ENCODE measurements at places on chromosomes 5 and 9.
A peak's percentile ranks its signal among the peaks of the same experiment; 100 is the strongest.

DNA sequence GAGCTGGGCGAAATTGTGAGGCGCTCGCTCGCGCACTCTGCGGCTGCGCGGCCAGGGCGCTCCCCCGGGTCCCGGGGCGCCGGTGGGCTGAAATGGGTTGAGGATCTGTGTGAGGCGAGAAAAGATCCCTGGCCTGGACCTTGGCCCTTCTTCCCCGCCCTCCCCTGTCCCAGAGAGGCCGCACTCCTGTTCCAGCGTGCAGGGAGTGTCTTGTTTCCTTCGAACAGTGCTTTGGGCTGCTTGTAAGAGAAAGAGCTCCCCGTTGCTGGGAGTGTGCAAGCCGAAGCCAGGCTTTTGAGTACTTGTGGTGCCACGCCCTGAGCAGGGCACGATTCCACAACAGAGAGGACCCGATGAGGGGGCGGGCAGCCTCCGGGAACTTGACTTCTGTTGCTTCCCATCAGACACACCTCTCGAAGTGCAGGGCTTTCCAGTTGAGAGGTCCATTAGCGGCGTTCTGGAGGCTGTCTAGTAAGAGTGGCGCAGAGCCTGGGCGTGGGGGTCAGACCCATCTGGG lies 535 bp downstream of the DOLPP1 start:
- no peaks in the 10 kb centered on the region for H3K27me3 ChIP-seq
- peak; percentile 82 for DNase-seq
- peak overlapping the region; percentile 100 for H3K4me3 ChIP-seq
- peaks cover 25% of the 10 kb centered on the region for H3K36me3 ChIP-seq

- H3K27ac ChIP-seq, result no peak overlapping the region
- H3K36me3 ChIP-seq, result peaks cover 9% of the 10 kb centered on the region
Measured at GRCh38 chr5:157132281-157132612, 10.4 kb downstream of the MED7 start.

- no peak overlapping the region for H3K27ac ChIP-seq
- no peaks in the 10 kb centered on the region for H3K27me3 ChIP-seq
- no peak for DNase-seq
- H3K36me3 ChIP-seq, result no peaks in the 10 kb centered on the region
- H3K4me3 ChIP-seq, result no peak overlapping the region
- peaks cover 10% of the 10 kb centered on the region for H3K4me1 ChIP-seq
Measured at GRCh38 chr5:157025093-157025698, 33.7 kb downstream of the HAVCR1 start.

DNA sequence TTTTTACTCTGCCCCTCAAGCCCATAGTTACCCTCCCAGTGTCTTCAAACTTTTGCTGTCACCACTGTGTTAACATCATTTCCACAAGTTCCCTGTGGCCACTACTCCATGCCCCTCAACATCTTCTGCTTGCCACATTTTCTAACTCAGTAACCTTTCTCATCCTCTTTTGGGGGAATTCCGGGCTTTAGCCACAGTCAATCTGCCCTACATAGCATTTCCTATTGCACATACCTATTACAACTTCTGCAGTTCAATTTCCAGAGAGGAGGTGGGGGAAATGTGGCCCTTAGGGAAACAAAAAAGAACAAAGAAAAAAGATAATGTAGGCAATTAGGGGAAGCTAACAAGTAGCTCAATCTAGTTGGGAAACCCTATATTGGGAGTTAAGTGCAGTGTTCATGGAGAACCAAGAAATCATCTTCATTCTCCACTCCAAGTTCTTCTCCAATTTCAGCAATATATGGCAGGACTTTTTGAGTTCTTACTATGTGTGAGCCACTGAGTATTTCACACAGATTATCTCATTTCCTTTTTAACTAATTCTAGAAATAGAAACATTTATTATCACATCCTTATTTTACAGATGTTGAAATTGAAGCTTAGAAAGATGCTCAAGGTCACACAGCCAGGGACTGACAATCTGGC lies 40.2 kb upstream of the LPAR1 start:
- DNase-seq, result no peak
- H3K4me3 ChIP-seq, result no peak overlapping the region
- H3K36me3 ChIP-seq, result no peaks in the 10 kb centered on the region

GRCh38 chr5:59218424-59219045 lies 635.7 kb downstream of the RAB3C start:
- H3K27ac ChIP-seq, result no peak overlapping the region
- DNase-seq, result no peak
- no peaks in the 10 kb centered on the region for H3K27me3 ChIP-seq
- no peaks in the 10 kb centered on the region for H3K4me1 ChIP-seq

DNA sequence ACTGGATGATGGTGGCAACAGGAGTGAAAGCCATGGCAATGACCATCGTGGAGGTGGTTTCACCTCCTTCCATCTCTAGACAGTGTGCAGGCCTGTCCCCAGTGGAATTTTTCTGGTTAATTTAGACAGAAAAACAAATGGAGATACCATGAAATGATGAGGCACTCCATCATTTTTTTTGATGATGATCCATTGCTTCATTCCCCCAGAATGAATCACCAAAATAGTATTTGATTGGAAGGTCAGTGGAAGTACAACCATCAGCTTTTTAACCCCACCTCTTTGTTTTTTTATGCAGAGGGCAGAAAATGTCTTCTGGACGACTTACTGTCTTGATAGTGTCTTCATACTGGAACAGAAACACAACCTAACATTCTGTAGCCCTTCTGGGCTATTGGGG lies 42.6 kb upstream of the ADRA1B start:
- H3K36me3 ChIP-seq, result no peaks in the 10 kb centered on the region
- no peak overlapping the region for H3K27ac ChIP-seq
- no peak overlapping the region for H3K4me3 ChIP-seq
- no peaks in the 10 kb centered on the region for H3K4me1 ChIP-seq
- DNase-seq, result no peak

DNA sequence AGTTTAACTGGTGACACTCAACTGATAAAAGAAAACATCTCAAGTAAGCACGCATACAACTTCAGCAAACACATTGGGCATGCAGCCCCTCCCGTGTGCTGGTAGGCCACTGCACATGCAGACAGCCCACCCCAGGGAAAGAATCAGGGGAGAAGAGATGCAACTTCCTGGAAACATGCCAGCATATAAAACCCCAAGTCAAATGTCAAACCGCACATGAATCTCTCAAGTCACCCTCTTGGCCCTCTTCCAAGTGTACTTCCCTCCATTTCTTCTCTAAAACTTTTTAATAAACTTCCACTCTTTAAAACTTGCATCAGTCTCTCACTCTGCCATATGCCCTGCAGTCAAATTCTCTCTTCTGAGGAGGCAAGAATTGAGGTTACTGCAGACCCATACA lies 732.7 kb downstream of the SEMA5A start:
- no peaks in the 10 kb centered on the region for H3K4me1 ChIP-seq
- no peak overlapping the region for H3K4me3 ChIP-seq
- no peaks in the 10 kb centered on the region for H3K36me3 ChIP-seq
- DNase-seq, result no peak
- no peaks in the 10 kb centered on the region for H3K27me3 ChIP-seq

DNA sequence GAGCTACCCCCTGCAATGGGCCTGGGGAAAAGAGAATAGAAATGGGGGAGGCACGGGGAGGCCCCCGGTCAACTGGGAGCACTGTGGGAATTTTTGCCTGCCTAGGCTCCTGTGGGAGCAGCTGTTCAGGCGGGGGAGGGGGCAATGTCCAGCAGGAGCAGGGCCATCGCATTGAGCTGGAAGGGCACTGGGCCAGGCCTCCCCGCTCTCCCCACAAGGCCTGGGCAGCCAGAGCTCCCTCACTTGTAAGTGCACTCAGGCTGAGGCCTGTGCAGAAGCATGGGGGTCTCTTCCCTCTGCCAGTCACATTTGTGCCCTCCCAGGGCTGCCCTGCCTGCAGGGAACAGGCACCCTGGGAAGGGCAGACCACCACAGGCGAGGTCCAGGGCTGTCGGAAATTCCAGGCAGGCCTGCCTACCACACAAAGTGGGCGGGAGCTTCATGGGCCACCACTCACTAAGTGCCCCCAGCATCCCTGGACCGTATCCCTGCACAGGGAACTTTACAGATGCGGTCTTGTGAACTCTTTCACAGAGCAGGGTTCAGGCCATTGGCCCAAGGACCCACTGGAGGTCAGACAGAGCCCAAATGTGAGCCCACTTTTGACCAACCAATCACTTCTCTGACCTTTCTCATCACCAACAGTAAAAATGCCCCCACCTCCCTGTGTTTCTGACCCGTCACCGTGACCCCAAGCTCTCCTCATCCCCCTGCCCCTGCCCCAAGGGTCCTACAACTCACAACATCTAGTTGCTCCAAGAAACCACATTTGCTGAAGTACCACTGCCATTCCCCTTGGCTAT lies 1.0 kb upstream of the CFAP157 start:
- no peaks in the 10 kb centered on the region for H3K36me3 ChIP-seq
- no peak overlapping the region for H3K27ac ChIP-seq
- no peak overlapping the region for H3K4me3 ChIP-seq
- H3K4me1 ChIP-seq, result peaks cover 10% of the 10 kb centered on the region
- no peak for DNase-seq

- no peak overlapping the region for H3K4me3 ChIP-seq
- no peak overlapping the region for H3K27ac ChIP-seq
- no peaks in the 10 kb centered on the region for H3K36me3 ChIP-seq
- H3K27me3 ChIP-seq, result no peaks in the 10 kb centered on the region
- no peak for DNase-seq
Measured at GRCh38 chr5:95940758-95941682, 20.6 kb downstream of the ELL2 start.

- no peaks in the 10 kb centered on the region for H3K36me3 ChIP-seq
- H3K4me3 ChIP-seq, result no peak overlapping the region
- H3K27me3 ChIP-seq, result no peaks in the 10 kb centered on the region
- no peak overlapping the region for H3K27ac ChIP-seq
- DNase-seq, result no peak
Measured at GRCh38 chr9:81906671-81907070, 21.6 kb upstream of the SPATA31D4 start.

- H3K27ac ChIP-seq, result no peak overlapping the region
- no peaks in the 10 kb centered on the region for H3K27me3 ChIP-seq
- H3K4me1 ChIP-seq, result no peaks in the 10 kb centered on the region
- no peak for DNase-seq
- no peak overlapping the region for H3K4me3 ChIP-seq
- peaks cover 51% of the 10 kb centered on the region for H3K36me3 ChIP-seq
Measured at GRCh38 chr9:34405719-34406118, 29.0 kb upstream of the MYORG start.

- H3K4me1 ChIP-seq, result peaks cover 49% of the 10 kb centered on the region
- no peaks in the 10 kb centered on the region for H3K36me3 ChIP-seq
- DNase-seq, result peak; percentile 4
- no peak overlapping the region for H3K4me3 ChIP-seq
- H3K27me3 ChIP-seq, result no peaks in the 10 kb centered on the region
Measured at GRCh38 chr5:136038635-136039034, 9.8 kb downstream of the TGFBI start.

DNA sequence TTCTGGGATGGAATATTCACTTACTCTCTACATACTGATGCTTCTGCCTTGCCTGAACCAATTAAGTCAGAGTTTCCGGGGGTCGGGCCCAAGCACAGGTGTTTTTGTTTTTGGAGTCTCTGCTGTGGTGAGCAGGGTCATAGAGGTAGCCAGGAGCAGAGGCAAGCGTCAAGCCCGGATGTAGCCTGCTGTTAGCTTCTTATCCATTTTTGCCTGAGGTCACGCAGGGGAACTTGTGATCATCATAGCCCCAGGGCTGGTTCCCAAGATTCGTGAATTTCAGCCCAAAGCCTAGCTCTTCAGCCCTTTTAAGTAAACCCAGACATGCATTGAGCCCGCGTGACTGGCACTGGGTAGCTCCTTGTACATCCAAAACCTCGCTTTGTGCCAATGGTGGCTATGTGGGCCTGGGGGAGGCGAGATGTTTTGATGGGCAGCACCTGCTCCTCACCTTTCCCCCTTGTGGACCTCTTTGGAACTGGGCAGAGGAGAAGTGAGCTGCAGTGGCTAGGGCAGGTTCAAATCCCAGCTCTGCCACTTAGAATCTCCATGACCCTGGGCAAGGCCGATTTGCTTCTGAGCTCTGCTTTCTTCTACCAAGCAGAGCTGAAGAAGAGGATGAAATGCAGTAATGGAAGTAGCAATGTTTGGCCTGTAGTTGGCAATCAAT lies 33.7 kb downstream of the FGF18 start:
- DNase-seq, result no peak
- peaks cover 13% of the 10 kb centered on the region for H3K4me1 ChIP-seq
- H3K27me3 ChIP-seq, result peaks cover 31% of the 10 kb centered on the region
- no peak overlapping the region for H3K4me3 ChIP-seq

GRCh38 chr5:94690778-94691177 lies 72.3 kb downstream of the SLF1 start:
- peaks cover 79% of the 10 kb centered on the region for H3K36me3 ChIP-seq
- DNase-seq, result no peak
- H3K4me1 ChIP-seq, result no peaks in the 10 kb centered on the region
- no peak overlapping the region for H3K27ac ChIP-seq

DNA sequence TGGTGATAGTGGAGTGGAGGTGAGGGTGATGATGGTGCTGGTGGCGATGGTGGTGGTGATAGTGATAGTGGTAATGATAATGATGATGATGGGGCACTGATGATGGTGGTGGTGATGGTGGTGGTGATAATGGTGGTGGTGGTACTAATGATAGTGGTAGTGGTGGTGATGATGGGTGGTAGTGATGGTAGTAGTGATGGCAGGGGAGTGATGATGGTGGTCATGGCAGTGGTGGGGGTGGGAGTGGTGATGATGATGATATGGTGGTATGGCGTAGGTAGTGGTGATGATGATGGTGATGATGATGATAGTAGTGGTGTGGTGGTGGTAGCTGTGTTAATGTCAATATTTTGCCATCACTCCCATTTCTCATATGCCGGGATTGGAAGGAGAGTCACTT lies 44.5 kb upstream of the ORM1 start:
- H3K4me1 ChIP-seq, result no peaks in the 10 kb centered on the region
- no peaks in the 10 kb centered on the region for H3K36me3 ChIP-seq
- no peaks in the 10 kb centered on the region for H3K27me3 ChIP-seq
- DNase-seq, result peak; percentile 4

DNA sequence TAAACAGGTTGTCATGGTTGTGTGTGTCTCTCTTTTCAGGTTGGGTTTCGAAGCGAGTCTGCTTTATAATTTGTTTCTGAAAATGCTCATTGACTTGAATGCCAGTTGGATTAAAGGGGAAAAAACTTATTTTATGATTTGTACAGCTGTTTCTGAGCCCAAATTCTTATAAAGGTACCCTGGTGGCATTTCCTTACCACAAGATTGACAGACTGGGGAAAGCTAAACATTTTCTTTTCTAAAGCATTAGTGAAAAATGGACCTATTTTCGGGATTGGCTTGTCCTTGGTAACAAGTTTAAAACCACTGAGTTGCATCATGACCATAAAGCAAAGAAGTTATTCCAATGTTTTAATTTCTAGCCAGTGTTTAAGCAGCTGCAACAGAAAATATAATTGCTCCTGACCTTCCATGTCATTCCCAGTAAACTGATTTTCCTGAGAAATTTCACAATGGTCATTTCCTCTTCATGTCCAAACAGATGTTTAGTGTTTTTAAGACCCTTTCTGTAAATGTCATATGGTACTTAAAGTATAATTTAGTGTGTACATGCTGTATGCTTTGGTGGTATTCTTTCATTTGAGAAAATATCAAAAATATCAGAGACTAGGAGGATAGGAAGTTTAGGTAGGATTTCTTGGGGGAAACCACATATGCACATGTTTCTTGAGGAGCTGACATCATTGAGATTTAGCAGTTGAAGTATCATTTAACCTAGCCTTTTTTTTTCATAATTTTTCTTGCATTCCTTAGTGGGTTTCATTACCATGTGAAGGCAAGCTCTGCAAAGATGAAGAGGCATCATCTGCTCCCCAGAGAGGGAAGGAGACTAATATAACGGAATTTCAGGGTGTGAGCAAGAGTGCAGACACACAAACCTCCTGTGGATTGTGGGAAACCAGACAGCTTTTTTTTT lies 667.1 kb upstream of the RGMB start:
- no peaks in the 10 kb centered on the region for H3K4me1 ChIP-seq
- DNase-seq, result no peak
- no peak overlapping the region for H3K27ac ChIP-seq
- H3K27me3 ChIP-seq, result no peaks in the 10 kb centered on the region
- H3K4me3 ChIP-seq, result no peak overlapping the region
- no peaks in the 10 kb centered on the region for H3K36me3 ChIP-seq
